ENCODE measurements at places on chromosomes 3 and 15. TPM values are rescaled to one million over a fixed set of nuclear protein-coding genes. Genes with fewer than 3 reads are reported as not detected.

- DNase-seq = peak; percentile 52
Observed at GRCh38 chr3:25831578-25831977, 41.7 kb downstream of the OXSM start.

DNA sequence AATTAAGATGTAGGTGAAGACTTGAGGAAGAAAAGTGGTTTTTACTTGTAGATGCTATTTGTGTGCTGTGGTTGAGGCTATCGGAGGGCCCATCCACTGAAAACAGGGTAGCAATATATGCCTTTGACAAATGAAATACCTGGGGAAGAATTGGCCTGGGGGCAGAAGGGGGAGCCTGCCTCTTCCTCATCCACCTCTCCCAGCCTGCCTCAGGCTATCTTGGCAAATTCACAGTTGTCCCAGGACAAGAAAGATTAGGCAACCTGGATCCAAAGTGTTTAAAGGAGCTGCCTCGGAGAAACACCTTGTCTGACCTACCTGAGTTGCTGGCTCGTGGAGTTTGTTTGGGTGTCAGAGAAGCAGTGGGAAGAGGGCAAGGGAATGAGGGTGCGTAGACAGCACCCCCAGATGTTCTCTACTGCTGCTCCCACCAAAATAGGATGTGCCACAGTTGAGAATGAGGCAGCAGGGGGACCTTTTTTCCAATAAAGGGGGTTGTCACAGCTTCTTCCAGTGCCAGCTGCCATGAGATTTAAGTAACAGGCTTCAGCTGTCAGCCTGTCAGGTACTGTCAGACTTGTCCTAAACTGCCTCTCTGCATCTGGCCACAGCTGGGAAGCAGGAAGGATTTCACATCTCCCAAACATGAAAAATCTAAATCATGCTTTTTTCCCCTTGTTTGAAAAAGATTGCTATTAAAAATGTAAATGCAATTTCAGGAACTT is 9.2 kb downstream of the PLEKHO2 start:
- DNase-seq = no peak

DNA sequence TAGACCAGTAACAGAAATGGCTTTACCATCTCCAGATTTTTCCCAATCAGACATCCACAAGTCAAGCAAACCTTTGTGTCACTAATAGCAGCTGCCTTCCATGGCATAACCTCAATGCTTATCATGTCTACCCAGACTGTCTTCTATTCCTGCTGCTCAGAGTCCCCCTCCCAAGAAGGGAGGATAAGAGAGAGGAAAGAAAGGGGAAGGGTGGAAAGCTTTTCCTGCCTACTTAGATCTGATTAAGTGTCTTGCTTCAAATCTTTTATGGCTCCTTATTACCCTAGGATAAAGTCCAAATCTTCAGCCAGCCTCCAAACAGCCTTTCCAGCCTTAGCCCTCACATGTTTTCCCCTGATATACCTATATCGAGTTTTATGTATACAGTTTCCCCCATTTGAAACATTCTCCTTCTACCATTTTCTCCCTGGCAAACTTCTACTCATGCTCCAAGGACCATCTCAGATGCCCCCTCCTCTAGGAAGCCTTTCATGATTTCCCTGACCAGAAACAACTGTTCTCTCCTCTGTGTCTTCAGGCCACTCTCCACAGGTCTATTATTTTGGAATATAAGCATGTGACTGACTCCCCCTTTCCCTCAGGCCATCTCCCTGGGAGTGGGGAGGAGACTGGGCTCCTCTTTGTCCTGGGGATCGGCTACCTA is 7.9 kb upstream of the SSUH2 start:
- no peak for DNase-seq

LSAMP gene
- total RNA-seq = 4.5 TPM

CCR2 gene
- not detected for total RNA-seq
